ENCODE measurements at places on chromosomes 4 and X.

DNA sequence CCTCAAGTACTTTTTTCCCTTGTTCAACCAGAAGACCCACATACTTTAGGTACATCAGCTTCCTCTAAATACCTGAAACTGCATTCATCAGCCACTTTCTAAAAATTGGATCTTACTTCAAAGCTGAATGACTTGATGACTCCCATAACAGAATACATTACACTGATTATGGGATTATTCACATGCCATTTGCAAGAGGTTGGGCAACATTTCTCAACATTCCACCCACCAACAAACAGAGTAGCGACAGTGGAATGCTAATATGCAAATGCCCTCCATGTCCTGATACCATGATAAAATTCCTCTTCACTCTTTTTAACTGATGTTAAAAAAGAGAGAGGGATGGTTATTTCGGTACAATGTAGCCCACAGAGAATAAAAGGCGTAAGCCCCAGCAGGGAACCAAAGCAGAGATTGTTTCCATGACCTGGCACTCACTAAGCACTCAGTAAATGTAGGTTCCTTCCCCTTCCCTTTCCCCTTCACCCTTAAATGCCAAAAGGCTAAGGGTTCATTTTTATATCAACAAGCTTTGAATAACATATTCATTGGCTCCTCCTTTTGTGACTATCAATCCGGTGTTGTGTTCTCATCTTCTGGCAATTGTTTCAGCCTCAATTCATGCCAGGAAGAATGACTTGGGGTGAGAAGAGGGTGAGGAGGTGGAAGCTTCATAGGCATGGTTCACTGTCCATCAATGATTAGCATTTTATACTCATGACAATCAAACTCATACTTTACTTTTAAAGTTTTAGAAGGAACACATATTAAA lies 317.2 kb downstream of the DHX15 start:
- DNase-seq: peak; percentile 70

- DNase-seq: peak; percentile 52
These were observed 137.2 kb upstream of the PGRMC2 start for GRCh38 chr4:128424527-128425497.

GRCh38 chr4:82989575-82990429 lies 20.8 kb downstream of the LIN54 start:
- DNase-seq: no peak

- DNase-seq: no peak
These were observed 245.0 kb upstream of the SFRP2 start for GRCh38 chr4:154033921-154034320.

DNA sequence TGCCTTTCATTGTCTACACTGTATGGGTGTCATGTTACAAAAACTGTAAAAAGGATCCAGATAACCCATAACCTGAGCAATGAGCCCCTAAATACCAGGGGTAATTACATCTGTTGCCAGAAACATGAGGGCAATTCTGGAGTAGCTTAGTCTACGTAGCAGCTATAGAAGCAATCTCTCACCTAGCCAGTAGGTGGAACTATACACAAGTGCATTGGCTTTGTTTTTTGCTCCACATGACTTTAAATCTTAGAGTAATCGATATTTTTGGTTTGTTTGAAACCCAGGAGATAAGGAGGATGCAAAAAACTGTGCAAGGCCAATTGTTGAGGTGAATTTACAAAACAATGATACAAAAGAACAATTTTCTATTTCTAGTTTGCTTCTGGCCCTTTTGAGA lies 57.5 kb downstream of the GPR82 start:
- peak; percentile 18 for DNase-seq

- no peak for DNase-seq
These were observed 87.9 kb downstream of the TSPAN7 start for GRCh38 chrX:38649221-38649620.
